ENCODE measurements at places on chromosomes 4 and X.

GRCh38 chr4:8580321-8581093, at the start of gene GPR78:
Gene GPR78, plus strand, starts transcription at chr4:8580392. Its CDS starts 591 bp downstream, at chr4:8580983.
- no peak for DNase-seq

GRCh38 chr4:166230841-166231240, 357.8 kb downstream of the TLL1 start:
- DNase-seq = no peak

DNA sequence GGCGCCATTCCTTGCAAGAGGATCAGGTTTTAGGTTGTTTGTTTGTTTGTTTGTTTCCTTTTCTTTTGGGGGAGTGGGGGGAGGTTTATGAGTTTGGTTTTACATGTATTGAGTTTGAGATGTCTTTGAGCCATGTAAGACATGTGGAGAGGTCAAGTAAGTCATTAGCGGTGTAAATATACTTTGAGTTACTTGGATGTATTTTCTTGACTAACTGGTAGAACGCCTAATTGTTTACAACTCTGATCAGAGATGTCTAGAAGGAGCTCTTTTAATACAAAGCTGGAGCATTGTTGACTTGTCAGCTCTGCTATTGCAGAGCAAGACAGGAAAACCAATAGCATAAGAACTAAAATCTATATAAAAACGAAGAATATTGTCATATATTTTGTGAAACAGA, 57.1 kb downstream of the ANXA3 start:
- no peak for DNase-seq

DNA sequence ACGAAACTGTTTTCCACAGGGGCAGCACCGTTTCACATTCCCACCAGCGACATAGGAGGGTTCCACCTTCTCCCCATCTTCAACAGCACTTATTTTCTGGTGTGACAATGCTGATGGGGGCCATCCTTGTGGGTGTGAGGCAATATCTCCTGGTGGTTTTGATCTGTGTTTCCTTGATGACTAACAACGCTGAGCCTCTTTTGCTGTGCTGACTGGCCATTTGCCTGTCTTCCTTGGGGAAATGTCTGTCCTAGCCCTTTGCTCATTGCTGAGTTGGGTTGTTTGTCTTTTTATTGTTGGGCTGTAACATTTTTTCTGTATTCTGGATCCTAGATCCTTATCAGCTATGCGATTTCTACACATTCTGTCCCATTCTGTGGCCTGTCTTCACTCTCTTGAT, 33.7 kb downstream of the ATP2B3 start:
- no peak for DNase-seq

GRCh38 chr4:25929298-25929686, 15.3 kb downstream of the SMIM20 start:
- DNase-seq = no peak

GRCh38 chr4:87228262-87228860, 7.9 kb upstream of the KLHL8 start:
- no peak for DNase-seq

DNA sequence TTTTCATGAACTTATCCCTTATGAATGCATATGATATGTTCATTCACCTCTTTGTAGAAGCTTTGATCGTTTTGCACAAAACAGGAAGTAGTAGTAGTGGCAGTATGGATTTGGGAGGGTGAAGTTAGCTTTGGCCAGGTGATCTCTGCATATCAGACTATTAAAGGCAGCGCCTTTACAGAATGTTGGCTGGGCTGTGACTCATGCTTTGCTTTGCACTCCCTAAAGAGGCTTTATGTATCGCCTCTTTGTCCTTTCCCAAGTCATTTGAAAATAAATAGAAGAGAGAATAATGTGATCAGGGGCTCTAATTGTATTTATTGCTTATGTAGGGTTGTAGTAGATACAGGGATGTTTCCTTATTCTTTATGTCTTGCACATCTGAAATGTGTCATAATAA, 50.4 kb downstream of the SHROOM3 start:
- DNase-seq = peak; percentile 19

- no peak for DNase-seq
Observed at GRCh38 chrX:151729056-151729725, 5.4 kb upstream of the CNGA2 start.

DNA sequence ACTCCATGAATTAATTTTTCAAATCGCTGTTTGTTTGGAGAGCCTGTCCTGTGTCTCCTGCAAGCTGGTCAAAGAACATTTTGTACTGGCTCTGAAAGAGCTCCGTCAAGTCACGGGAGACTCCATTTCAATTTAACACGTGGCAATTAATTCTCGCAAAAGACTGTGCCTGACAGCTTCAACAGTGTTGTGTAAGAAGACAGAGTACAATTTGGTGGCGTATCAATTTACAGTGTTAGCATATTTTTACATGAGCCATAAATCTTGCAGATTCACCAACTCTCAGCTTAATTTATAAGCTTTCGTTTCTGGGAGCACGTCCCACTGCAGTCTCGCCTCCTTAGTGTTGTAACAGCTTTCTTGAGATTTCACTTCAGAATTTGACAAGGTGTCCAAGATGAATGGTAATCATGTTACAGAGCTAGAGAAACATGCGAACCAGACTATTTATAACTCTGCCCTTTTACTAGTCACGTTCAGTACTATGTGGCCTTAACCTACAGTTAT, 70.8 kb downstream of the RWDD4 start:
- DNase-seq = peak; percentile 15

DNA sequence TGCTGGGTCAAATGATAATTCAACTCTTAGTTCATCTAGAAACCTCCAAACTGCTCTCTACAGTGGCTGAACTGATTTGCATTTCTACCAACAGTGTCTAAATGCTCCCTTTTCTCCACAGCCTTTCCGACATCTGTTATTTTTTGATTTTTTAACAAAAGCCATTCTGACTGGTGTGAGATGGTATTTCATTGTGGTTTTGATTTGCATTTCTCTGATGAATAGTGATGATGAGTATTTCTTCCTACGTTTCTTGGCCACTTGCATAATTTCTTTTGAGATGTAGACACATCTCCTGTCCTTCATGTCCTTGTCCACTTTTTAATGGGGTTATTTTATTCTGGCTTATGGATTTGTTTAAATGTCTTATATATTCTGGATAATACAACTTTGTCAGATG, 298.2 kb upstream of the ARSJ start:
- no peak for DNase-seq

- no peak for DNase-seq
Observed at GRCh38 chr4:140014284-140014683, 139.7 kb downstream of the MAML3 start.

Data from NCI-H1436 treated with DMSO at 0.1 percent for 48 hours (cell line).